ENCODE measurements at places on chromosomes 6 and 20.

DNA sequence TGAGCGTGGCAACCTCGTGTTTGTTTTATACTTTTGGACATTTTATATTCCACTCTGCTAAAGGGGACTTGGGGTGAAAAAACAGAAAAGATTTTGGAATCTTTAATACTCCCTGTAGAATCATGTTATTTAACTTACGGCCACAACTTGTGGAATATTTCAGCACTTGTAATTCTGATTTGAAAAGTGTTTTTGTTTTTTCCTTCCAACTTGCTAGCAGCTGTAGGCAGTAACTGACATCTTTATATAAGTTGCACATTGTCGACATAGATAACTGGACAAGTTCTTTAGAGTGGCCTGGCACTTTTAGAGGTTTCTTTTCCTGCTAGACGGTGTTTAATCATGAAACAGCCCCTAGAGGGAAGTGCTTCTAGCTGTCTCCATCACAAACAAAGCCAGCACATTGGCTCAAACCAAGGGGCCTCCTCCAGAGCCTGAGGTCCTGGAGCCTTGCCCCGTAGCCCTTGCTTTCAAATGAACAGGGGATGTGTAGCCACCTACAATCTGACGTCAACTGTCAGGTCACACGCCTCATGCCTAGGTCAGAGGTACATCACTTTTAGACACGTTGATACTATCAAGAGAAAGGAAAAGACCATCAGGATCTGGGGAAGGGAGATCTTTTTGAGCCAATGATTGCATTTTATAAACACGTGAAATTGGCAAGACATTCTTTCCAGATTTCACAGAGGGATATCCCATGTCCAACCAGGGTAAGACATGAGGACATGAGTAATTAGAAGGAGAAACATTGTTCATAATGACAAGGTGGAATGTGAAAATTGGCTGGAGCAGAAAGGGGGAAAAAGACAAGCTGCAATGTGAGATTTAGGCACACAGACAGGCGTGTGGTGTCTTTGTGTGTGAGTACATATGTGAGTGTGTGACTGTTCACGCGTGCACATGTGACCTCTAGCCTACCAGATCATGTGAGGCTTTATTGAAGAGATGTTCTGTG is 92.1 kb downstream of the TXNDC5 start:
- no peaks in the 10 kb centered on the region for H3K36me3 ChIP-seq
- H3K27ac ChIP-seq, result no peak overlapping the region
- peaks cover 28% of the 10 kb centered on the region for H3K27me3 ChIP-seq
- H3K4me3 ChIP-seq, result no peak overlapping the region
- H3K4me1 ChIP-seq, result no peaks in the 10 kb centered on the region
- DNase-seq, result no peak

- H3K36me3 ChIP-seq, result no peaks in the 10 kb centered on the region
- H3K4me3 ChIP-seq, result no peak overlapping the region
- no peaks in the 10 kb centered on the region for H3K4me1 ChIP-seq
These were observed 262.3 kb downstream of the CDH4 start for GRCh38 chr20:61514396-61514795.

DNA sequence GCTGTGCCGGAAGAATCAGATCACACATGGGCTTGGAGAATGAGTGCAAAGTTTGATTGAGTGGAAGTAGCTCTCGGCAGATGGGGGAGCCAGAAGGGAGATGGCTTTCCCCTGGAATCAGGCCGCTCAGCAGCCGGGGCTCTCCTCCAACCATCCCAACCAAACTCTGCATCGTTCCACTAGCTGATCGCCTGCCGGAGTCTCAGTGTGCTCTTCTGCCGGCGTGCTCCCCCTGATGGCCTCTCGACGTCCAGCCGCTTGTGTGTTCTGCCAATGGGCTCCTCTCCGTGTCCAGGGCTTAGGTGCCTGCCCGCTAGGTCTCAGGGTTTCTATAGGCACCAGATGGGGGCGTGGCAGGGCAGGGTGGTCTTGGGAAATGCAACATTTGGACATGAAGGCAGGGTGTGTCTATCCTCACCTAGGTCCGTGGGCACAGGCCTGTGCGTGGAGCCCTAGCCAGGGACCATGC is 4.9 kb upstream of the BIRC7 start:
- no peak overlapping the region for H3K4me3 ChIP-seq
- peaks cover 58% of the 10 kb centered on the region for H3K27me3 ChIP-seq
- DNase-seq, result no peak
- H3K36me3 ChIP-seq, result no peaks in the 10 kb centered on the region

GRCh38 chr6:35294308-35294945 is 3.2 kb upstream of the DEF6 start:
- no peak overlapping the region for H3K4me3 ChIP-seq
- H3K4me1 ChIP-seq, result peaks cover 27% of the 10 kb centered on the region
- H3K36me3 ChIP-seq, result peaks cover 43% of the 10 kb centered on the region
- no peak for DNase-seq
- H3K27me3 ChIP-seq, result no peaks in the 10 kb centered on the region
- H3K27ac ChIP-seq, result no peak overlapping the region

GRCh38 chr6:144149894-144150709 is at the start of gene STX11:
TSS of gene STX11 (plus strand) at chr6:144150517. CDS start at chr6:144186628, 36,111 bp downstream.
- peak within 1 kb of the TSS; percentile 97 for H3K27ac ChIP-seq
- DNase-seq, result peak; percentile 97
- H3K4me3 ChIP-seq, result peak within 1 kb of the TSS; percentile 89
- H3K27me3 ChIP-seq, result no peaks in the 10 kb centered on the region
- H3K4me1 ChIP-seq, result peaks cover 20% of the 10 kb centered on the region
- peaks cover 8% of the 10 kb centered on the region for H3K36me3 ChIP-seq

- peaks cover 26% of the 10 kb centered on the region for H3K36me3 ChIP-seq
- H3K4me3 ChIP-seq, result no peak overlapping the region
- H3K27ac ChIP-seq, result no peak overlapping the region
- no peak for DNase-seq
- no peaks in the 10 kb centered on the region for H3K27me3 ChIP-seq
These were observed 137.6 kb downstream of the AIG1 start for GRCh38 chr6:143198312-143198711.

- no peak for DNase-seq
- H3K4me1 ChIP-seq, result peaks cover 12% of the 10 kb centered on the region
- peaks cover 29% of the 10 kb centered on the region for H3K36me3 ChIP-seq
- H3K4me3 ChIP-seq, result no peak overlapping the region
- H3K27me3 ChIP-seq, result no peaks in the 10 kb centered on the region
These were observed 72.1 kb downstream of the KHDC1L start for GRCh38 chr6:73152966-73153757.

GRCh38 chr20:59667131-59667530 is 62.8 kb downstream of the PHACTR3 start:
- peaks cover 13% of the 10 kb centered on the region for H3K27me3 ChIP-seq
- no peak for DNase-seq
- H3K27ac ChIP-seq, result no peak overlapping the region
- H3K4me3 ChIP-seq, result no peak overlapping the region
- no peaks in the 10 kb centered on the region for H3K36me3 ChIP-seq

DNA sequence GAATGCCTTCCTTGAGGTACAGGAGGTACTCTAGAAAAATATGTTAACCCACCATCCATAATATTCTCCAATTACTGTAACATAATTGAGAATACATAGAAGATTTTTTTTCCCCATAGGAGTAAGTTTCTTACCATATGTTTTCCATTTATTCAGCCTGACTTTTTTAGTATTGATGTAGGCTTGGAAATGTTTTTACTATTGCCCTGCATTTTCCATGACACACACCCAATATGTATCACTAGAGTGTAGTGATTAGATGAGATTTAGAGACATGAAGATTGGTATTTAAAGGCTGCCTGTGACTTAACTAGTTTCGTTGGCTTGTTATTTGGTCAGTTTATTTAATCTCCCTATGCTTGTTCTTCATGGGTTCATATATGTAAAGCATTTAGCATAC is 39.5 kb downstream of the KCNQ5 start:
- H3K27ac ChIP-seq, result no peak overlapping the region
- DNase-seq, result no peak
- H3K4me1 ChIP-seq, result peaks cover 7% of the 10 kb centered on the region

- no peaks in the 10 kb centered on the region for H3K36me3 ChIP-seq
- no peaks in the 10 kb centered on the region for H3K4me1 ChIP-seq
- H3K4me3 ChIP-seq, result no peak overlapping the region
- no peak overlapping the region for H3K27ac ChIP-seq
- no peak for DNase-seq
- peaks cover 10% of the 10 kb centered on the region for H3K27me3 ChIP-seq
These were observed 72.9 kb upstream of the FOXC1 start for GRCh38 chr6:1536526-1537429.

- H3K4me1 ChIP-seq, result peaks cover 44% of the 10 kb centered on the region
- H3K27ac ChIP-seq, result peak overlapping the region; percentile 32
- H3K36me3 ChIP-seq, result no peaks in the 10 kb centered on the region
- peak overlapping the region; percentile 36 for H3K4me3 ChIP-seq
- no peaks in the 10 kb centered on the region for H3K27me3 ChIP-seq
These were observed 41.3 kb downstream of the REV3L start for GRCh38 chr6:111441678-111442243.

GRCh38 chr6:17703256-17703694 is 3.5 kb downstream of the NUP153 start:
- peak overlapping the region; percentile 63 for H3K4me3 ChIP-seq
- H3K4me1 ChIP-seq, result peaks cover 22% of the 10 kb centered on the region
- H3K27me3 ChIP-seq, result no peaks in the 10 kb centered on the region
- H3K36me3 ChIP-seq, result peaks cover 14% of the 10 kb centered on the region
- peak; percentile 4 for DNase-seq

DNA sequence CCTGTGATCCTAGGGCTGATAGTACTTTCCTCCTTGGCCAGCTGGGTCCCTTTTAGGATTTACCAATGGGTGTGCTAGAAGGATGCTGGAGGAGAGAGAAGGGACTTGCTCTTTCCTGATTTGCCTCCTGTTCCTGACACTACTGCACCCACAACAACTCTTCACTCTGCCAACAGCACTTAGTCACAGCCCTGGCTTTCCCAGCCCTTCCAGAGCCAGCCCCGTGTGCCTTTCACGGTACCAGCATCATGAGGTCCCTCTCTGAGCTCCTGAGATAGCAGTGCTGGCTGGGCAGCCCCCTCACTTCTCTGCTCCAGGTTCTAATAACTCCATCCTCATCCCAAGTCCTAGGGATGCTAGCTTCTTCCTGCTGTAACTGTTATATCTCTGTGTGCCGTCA is 80.9 kb downstream of the DNAH8 start:
- no peak overlapping the region for H3K4me3 ChIP-seq
- DNase-seq, result no peak

GRCh38 chr6:42131531-42131930 is 10.9 kb downstream of the C6orf132 start:
- H3K4me3 ChIP-seq, result no peak overlapping the region
- peaks cover 5% of the 10 kb centered on the region for H3K27me3 ChIP-seq
- no peaks in the 10 kb centered on the region for H3K36me3 ChIP-seq

DNA sequence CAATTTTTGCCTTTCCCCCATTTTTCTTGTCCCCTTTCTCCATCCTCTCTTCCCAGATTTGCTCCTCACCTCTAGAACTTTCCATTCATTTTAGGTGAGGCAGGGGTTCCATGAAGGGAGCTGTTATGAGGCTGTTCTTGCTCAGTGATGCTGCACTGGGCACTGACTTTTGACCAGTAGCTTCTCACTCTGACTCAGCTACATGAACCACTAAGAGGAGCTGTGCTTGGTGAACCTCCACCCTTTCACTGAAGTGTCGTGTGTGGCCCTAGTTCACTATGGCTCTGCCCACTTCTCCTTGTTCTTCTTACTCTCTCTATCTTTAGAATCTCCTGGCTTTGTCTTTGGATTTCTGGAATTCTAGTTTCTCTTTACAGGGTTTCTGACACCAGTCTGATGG is 307.1 kb upstream of the RNF24 start:
- DNase-seq, result no peak
- H3K36me3 ChIP-seq, result no peaks in the 10 kb centered on the region
- no peak overlapping the region for H3K4me3 ChIP-seq
- peaks cover 7% of the 10 kb centered on the region for H3K27me3 ChIP-seq
- H3K4me1 ChIP-seq, result peaks cover 13% of the 10 kb centered on the region

DNA sequence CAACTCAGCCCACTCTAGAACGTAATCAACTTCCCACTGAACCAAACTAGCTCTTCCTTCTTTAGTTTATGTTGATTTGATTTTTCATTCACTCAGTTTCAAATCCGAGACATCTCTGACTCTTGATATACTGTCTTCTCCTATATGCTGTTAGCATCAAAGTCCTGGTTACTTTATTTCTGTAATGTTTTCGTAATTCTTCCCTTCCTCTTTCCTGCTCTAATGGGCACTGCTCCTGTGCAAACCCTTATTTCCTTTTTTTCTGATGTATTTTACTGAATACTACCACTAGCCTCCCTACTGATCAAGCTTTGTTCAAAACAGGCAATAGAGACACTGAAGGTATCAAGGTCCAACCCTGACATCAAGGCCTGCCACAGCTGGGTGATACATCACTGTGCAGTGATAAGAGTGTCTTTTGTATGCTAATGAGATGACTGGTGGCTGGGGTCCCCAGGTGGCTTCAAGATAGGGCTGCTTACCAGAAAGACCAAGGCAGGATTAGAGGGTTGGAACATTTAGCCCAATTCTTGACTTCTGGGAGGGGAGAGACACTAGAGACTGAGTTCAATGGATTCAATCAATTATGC is 95.2 kb downstream of the KIF13A start:
- no peaks in the 10 kb centered on the region for H3K27me3 ChIP-seq
- H3K27ac ChIP-seq, result no peak overlapping the region
- peaks cover 16% of the 10 kb centered on the region for H3K36me3 ChIP-seq
- no peak for DNase-seq

GRCh38 chr20:14199111-14199510 is 138.3 kb downstream of the FLRT3 start:
- H3K4me1 ChIP-seq, result no peaks in the 10 kb centered on the region
- no peak overlapping the region for H3K4me3 ChIP-seq
- no peak overlapping the region for H3K27ac ChIP-seq

DNA sequence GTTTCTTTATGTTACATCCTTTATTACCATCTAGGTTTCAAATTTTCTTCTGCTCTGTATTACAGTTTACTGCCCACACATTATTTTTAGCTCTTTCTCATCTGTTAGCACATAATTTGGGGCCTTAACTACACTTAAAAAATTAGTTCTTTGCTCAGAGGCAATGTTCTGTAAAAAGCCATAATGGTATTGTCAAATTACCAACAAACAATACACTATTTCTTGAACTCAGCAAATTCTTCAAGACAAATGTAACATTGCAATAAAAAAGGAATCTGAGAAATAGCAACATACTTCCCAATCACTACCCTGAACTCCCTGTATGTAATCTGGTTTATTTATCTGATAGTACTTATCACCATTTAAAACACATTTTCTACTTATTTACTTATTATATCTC is 448.6 kb upstream of the OPRM1 start:
- no peak for DNase-seq
- H3K27ac ChIP-seq, result no peak overlapping the region
- no peaks in the 10 kb centered on the region for H3K36me3 ChIP-seq
- H3K4me1 ChIP-seq, result no peaks in the 10 kb centered on the region
